DMS 273 treated with DMSO at 0.1 percent for 48 hours (cell line): ENCODE measurements at places on chromosomes 6 and 20.

DNA sequence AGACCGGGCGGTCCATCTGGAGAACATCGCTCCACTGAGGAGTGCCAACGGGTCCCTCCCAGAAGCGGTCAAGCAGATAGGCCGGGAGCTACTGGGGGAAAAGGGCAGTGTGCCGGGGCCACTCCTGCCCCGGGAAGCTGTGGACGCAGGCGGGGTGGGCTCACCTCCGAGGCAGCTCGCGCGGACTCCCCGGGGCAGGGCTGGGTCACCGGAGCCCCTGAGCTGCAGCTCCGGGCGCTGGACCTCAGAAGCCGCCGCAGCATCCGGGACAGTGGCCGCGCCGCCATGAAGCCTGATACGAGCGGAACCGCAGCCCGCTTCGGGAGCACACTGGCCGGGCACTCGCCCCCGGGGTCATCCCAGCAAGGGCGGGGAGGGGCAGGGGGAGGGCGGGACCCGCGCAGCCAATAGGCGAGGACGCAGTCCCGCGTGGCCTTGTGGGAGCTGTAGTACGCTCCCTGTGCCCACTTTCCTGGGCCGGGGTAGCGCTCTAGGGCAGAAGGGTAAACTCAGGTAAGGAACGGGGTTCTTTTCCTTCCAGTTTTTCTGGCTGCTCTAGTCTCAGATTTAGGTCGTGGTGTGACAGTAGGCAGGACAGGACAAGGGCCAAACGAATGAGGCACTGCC lies at the start of gene MOCS1:
Gene MOCS1 (minus strand): TSS at position 332 of the 627 bp plus-strand sequence. CDS start 45 bp downstream, at position 287.
- no peak for DNase-seq

GRCh38 chr6:42693725-42694323 lies 28.6 kb downstream of the PRPH2 start:
- DNase-seq = no peak

- DNase-seq = no peak
These were observed 91.0 kb downstream of the REPS1 start for GRCh38 chr6:138897031-138897430.

DNA sequence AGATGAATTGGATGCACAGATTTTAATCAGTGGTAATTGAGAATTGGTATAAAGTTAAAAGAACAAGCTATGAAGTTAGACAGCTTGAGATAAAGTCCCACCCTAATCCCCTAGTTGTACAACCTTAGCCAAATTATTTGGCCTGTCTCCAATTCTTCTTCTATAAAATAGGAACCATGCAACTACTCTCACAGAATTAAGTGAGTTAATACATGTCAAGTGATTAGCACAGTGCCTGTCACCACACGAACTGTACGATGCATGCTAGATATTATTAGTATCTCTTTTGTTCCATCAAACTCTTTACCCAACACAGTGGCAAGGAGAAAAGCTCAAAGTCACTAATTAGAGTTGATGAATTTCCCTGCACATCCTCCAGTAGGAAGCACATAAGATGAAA lies 44.7 kb downstream of the MBOAT1 start:
- no peak for DNase-seq

DNA sequence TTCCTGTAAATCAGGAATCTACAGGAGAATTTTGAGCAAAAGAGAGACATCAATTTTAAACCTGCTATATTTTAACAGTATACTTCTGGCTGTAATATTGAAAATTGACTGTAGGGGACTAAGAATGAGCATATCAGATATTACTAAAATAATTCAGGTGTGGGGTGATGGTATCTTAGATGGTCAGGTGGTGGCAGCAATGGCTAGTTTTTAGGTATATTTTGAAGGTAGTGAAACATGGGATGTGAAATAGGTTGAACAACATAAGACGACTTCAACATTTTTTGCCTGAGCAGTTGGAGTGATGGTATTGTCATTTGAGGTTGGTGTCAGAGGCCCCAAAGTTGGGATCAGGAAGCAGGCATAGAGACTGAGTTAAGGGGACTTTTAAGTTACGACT lies 32.1 kb downstream of the FAM83B start:
- DNase-seq = no peak

DNA sequence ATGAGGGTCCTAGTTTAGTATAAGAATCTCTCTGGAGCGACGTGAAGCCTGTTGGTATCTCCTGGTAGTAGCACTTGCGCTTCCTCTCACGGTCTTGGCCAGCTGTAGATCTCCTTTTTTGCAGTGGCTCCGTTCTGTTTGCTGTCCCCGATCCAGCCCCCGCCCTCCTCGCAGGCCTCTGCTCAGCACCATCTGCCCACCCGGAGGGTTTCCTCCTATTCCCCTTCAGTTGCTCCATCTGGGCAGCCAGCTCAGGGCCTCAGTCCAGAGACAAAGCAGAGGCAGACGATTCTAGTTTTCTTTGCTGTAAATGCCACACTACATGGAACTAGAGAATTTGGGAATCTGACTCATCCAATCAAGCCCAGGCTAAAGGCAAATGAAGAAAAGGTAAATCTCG lies 126.6 kb downstream of the TIAM2 start:
- DNase-seq = peak; percentile 80

GRCh38 chr6:35142588-35143569 lies 1.7 kb upstream of the TCP11 start:
- DNase-seq = no peak

DNA sequence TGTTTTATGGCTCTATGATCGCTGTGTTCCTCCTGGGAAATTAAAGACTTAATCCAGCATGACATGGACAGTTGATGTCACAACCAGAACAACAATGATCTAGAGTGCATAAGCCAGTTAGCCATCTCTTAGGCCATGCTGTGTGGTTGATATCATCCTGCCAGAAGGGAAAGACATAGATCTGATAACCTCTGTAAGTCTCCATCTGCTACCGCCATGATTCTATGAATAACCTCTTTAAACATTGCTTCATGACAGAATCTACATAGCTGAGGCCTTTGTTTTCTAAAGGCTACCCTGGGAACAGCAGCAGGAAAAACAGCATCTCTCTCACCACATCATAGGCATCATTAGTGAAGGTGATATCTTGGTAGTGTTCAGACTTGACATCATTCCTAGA lies 117.6 kb upstream of the PHACTR1 start:
- DNase-seq = no peak

GRCh38 chr6:19070520-19070919 lies 683.4 kb downstream of the RNF144B start:
- peak; percentile 10 for DNase-seq

- DNase-seq = no peak
These were observed 51.5 kb upstream of the TRAF3IP2 start for GRCh38 chr6:111657146-111657545.

GRCh38 chr6:143468026-143468425 lies 17.4 kb downstream of the PEX3 start:
- DNase-seq = no peak
